Right ventricle myocardium superior (tissue), 1 donor: ENCODE measurements at places on chromosomes 4 and X.

DNA sequence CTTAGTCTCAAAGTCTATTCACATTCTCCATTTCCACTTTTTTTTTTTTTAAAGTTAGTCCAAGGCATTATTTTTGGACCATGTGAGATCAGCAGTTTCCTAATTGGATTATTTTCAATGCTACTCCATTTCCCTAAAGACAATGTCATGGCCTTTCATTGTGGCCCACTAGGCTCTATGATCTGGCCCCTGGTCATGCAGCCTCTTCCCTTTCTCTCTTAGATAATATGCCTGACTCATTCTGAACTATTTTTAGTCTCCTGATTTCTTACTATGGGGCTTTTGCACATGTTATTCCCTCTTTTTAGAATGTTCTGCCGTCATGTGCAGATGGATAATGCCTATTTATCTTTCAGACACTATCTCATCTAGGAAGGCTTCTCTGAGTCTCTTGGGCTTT lies 157.3 kb downstream of the TMA16 start:
- no peak for DNase-seq

DNA sequence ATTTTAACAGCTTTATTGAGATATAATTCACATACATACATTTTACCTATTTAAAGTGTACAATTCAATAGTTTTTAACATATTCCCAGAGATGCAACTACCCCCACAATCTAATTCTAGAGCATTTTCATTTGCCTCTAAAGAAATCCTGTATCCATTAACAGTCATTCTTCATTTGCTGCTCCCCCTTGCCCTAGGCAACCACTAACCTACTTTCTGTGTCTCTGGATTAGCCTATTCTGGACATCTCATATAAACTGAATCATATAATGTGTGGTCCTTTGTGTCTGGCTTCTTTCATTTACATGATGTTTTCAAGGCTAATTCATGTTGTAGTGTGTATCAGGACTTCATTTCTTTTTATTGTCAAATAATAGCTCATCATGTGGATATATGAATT lies 105.1 kb upstream of the GRPR start:
- DNase-seq: no peak

- DNase-seq: no peak
These were observed 11.3 kb downstream of the PPA2 start for GRCh38 chr4:105462576-105462975.

DNA sequence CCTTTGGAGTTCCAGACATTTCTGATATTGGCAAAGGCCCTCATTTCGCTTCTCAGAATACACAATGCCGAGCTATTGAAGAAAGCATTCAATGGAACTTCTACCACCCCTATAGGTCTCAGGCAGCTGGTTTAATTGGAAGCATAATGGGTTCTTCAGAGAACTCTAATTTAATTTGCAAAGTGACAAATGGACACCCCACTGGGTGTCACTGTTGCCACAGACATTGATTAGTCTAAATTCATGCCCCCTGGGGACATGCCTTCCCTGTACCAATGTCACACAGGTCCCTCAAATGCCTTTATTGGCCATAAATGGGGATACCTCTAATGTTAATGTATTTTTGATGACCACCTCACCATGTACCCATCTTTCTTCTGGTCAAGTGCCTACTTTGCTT lies 22.9 kb upstream of the TMEM255A start:
- no peak for DNase-seq
